ENCODE measurements at places on chromosomes 7 and 10.

DNA sequence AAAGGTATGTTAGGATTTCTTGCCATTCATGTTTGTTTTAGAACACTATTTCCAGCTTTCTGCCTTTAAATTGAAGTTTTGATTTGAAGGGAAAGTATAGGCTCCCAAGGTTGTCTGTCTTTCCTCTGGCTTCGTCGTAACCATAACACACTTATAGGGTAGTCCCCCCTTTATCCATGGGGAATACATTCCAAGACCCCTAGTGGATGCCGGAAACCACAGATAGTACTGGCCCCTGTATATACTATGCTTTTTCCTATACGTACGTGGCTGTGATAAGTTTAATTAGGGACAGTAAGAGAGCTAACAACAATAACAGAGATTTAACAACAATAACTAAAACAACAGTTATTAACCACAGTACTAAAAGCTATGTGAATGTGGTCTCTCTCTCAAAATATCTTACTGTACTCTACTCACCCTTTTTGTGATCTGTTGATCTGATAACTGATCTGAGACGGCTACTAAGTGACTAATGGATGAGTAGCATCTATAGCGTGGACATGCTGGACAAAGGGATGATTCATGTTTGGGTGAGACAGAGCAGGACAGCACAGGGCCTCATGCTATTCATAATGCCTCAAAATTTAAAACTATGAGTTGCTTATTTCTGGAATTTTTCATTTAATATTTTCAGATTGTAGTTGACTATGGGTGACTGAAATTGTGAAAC lies 273.1 kb downstream of the AUTS2 start:
- no peak for DNase-seq

DNA sequence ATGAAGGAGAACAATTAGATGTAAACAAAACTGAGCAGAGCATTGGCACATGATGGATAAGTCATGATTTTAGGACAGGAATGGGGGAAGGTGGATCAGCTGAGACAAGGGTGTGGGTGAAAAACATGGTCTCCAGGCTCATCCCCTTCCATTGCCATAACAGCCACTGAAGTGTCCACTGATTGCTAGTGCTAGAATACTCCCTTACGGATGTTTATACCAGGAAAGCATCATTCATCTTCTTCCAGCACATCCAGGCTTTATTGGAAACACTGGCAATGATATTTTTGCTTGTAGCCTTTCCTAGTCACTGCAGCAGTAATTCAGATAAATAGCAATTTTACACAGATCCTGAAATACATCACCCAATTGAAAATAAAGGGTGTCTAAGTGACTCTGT lies 259.5 kb downstream of the PLXDC2 start:
- no peak for DNase-seq

DNA sequence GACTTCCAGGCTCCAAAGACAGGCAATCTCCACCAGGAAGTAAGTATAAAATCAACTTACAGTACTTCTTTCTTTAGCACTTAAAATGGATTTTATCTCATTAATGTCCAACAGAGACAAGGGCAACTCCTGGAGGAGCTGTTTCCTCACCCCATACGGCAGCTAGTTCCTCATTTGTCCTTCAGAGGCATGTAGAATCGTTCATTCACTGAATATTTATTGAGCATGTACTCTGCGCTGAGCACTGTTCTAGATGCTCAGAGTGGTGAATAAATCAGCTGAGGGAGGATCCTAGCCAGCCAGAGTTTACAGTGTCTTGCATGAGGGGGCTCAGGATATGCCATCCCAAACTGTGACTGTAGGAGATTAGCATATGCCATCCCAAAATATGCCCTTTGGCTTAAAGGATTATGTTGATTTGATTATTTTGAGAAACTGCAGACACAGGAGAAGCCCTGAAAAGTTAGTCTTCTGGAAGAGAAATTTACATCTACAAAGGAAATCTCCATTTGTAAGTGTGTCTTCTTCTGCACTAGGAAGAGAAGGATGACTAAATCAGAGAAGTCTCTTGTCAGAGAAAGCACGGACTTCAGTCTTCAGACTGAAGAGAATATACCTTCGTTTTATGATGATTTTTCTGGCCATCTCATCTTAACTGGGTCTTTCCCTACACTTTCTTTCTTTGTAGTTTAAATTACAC lies 66.9 kb downstream of the BAMBI start:
- no peak for DNase-seq

GRCh38 chr10:33126742-33127141 lies 168.7 kb upstream of the ITGB1 start:
- no peak for DNase-seq

GRCh38 chr7:158353606-158354570 lies 233.7 kb downstream of the PTPRN2 start:
- DNase-seq: no peak

DNA sequence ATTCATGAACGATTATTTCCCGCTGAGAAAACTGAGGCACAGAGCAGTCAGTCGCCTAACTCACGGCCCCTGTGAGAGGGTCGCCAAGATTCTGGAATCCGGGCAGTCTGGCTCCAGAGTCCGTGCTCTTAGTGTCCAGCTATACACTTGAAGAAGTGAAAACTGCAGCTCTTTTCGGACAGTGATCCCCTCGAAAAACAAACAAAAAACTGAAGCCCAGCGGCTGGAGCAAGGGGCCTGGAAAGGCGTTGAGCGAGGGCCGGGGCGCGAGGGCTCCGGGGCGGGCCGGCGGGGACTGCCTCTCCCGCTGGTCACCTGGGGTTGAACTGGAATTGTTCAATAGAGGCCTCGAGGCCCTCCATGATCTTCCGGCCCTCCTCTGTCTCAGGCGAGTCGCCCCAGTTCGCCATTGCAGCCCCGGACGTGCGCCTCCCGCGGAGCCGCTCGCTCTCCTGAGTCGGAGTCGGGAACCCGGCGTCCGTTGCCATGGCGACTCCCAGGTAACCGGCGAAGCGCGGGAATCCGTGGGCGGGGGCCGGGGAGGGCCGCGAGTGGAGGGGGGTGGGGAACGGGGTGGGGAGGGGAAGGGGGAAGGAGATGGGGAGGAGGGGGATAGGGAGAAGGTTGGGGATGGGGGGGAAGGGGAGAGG lies 881 bp downstream of the C10orf67 start:
- DNase-seq: no peak

GRCh38 chr10:112677689-112678088 lies 230.7 kb downstream of the VTI1A start:
- DNase-seq: no peak

GRCh38 chr10:92918603-92919002 lies 70.3 kb downstream of the EXOC6 start:
- DNase-seq: no peak

DNA sequence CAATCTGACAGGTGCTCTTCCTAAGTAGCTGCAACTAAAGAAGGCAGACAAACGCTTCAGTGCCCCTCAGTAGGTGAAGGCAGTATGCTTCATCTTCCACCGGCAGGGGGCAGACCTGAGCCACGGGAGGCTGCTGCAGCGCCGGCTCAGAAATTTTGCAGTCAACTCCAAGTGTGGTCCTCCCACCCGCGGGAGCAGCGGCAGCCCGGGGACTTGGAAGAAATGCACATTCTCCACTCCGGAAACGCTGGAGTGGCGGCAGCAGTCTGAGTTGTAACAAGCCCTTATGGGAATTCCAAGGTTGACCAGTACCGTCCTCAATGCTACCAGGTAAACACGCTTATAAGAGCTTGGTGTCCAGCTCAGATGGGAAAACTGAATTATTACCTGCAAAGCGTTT lies 3.4 kb downstream of the IGFBP3 start:
- DNase-seq: peak; percentile 71

DNA sequence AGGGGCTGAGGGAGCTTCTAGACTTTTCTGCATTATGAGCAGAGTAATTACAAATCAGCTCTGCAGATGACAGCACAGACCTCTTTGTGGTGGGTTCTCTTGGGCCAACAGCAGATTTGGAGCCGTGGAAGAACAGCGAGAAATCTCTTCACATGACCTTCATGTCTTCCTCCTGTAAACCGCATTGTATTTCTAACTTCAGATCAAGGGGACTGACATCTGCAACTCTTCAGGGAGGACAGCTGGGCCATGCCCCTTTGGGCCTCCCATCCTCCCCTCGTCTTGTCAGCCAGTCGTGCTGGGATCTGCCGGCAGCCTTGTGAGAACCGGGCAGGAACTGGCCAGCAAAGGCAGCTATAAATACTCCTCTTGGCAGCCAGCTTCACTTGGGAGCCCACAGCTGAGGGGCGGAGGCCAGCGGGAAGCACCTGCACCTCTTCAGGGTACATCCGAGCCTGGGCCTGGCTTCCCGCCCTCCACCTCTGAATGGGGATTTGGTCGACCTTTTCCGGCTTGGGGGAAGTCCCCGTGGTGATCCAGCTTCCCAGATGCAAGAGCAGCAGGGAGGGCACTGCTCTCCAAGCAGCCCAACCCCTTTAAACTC lies 54.7 kb downstream of the STEAP1B start:
- DNase-seq: no peak

GRCh38 chr7:25557379-25557917 lies 329.2 kb upstream of the NPVF start:
- DNase-seq: no peak

GRCh38 chr10:13120786-13121499 lies 21.0 kb downstream of the OPTN start:
- DNase-seq: no peak

GRCh38 chr10:68559251-68559650 lies 886 bp upstream of the TET1 start:
- no peak for DNase-seq

DNA sequence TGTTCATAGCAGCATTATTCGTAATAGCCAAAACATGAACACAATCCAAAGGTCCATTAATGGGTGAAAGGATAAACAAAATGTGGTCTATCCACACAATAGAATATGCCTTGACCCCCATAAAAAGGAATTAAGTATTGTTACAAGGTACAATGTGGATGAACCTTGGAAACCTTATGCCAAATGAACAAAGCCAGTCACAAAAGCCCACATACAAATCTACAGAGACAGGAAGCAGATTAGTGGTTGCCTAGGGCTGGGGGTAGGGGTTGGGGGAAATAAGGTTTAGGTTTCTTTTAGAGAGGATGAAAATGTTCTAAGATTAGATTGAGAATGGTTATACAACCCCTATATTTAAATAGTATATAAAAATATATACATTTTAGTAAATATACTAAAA lies 34.8 kb downstream of the PIP4K2A start:
- no peak for DNase-seq

DNA sequence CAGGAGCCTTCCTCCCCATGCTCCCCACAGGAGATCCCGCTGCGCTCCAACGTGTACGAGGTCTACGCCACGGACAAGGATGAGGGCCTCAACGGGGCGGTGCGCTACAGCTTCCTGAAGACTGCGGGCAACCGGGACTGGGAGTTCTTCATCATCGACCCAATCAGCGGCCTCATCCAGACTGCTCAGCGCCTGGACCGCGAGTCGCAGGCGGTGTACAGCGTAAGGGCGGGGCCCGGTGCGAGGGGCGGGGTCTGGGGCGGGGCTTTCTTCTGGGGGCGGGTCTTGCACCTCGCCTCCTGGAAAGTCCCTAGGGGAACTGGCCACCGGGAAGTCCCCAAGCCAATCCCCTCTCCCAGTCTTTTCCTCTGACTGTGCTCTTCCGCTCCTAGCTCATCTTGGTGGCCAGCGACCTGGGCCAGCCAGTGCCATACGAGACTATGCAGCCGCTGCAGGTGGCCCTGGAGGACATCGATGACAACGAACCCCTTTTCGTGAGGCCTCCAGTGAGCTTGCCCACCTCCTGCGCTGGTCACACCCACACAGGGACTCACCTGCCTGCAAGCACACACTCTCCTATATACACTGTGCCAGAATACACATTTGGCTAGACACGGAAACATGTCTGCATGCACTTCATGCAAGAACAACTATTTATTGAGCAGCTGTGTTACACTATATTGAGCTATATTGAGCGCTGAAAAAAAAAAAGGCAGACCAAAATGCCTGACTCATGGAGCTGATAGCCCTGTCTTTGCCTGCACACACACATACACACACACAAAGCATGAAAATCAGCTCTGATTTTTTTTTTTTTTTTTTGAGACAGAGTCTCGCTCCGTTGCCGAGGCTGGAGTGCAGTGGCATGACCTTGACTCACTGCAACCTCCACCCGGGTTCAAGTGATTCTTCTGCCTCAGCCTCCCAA lies 32.7 kb upstream of the VSIR start:
- no peak for DNase-seq

DNA sequence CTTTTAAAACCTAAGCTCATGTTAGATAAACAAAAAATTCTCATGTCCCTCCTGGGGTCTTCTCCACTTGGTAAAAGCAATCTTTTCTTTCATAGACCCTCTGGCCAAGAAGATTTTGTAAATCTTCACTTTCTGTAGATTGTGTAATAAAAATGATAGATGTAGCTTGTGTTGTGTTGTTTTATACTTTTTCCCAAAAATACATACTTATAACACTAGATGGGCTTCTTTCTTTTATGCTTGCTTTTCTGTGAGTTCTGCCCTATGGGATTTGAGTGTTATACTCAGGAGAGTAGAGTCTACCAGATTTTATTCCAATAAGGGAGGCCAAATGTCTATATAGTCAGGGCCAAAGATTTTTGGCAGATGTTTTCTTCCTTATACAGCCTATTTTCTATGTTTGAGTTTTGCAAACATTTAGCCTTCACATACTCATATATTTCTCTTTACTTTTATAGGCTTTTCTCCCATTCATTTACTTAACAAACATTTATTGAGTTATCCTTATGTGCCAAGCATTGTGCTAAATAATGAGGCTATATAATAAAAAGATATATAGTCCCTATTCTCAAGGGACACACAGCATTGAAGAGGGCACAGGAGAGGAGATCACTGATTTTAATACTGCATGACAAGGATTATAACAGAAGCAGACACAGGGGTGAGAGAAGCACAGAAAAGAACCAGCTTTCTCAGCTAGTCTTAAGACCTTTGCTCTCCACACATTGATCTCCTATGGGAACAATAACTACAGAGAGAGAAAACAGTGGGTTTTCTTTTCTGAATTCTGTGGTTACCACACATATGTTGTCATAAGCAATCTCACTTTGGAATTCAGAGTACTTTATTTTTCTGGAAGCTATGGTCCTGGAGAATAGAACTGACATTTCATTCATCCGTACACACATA lies 58.0 kb upstream of the PNLIP start:
- no peak for DNase-seq

- DNase-seq: no peak
These were observed 515 bp downstream of the BEND7 start for GRCh38 chr10:13528123-13528874.

DNA sequence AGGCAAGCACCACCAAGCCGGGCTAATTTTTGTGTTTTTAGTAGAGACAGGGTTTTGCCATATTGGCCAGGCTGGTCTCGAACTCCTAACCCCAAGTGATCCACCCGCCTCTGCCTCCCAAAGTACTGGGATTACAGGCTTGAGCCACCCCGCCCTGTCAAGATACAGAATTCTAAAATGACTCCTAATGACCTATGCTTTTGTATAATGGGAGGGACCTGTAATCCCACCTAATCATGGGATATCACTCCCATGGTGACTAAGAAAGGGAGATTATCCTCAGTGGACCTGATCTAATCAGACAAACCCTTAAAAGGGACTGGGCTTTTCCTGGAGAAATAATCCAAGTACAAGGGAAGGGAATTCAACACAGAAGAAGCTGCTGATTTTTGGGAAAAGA lies 28.8 kb downstream of the SAMD8 start:
- no peak for DNase-seq
